Motor neuron (in vitro differentiated cells): ENCODE measurements at places on chromosomes 12 and 14. TPM values are rescaled to one million over a fixed set of nuclear protein-coding genes. Genes with fewer than 3 reads are reported as not detected.
A peak's percentile ranks its signal among the peaks of the same experiment; 100 is the strongest.

- no peak for ATAC-seq
Observed at GRCh38 chr12:65162609-65163008, 6.8 kb upstream of the LEMD3 start.

GRCh38 chr12:16611146-16611545, 5.2 kb upstream of the LMO3 start:
- ATAC-seq = no peak

The TAS2R8 gene
- total RNA-seq = 0.38 TPM in 1 of 2 replicates, not detected in the other

DNA sequence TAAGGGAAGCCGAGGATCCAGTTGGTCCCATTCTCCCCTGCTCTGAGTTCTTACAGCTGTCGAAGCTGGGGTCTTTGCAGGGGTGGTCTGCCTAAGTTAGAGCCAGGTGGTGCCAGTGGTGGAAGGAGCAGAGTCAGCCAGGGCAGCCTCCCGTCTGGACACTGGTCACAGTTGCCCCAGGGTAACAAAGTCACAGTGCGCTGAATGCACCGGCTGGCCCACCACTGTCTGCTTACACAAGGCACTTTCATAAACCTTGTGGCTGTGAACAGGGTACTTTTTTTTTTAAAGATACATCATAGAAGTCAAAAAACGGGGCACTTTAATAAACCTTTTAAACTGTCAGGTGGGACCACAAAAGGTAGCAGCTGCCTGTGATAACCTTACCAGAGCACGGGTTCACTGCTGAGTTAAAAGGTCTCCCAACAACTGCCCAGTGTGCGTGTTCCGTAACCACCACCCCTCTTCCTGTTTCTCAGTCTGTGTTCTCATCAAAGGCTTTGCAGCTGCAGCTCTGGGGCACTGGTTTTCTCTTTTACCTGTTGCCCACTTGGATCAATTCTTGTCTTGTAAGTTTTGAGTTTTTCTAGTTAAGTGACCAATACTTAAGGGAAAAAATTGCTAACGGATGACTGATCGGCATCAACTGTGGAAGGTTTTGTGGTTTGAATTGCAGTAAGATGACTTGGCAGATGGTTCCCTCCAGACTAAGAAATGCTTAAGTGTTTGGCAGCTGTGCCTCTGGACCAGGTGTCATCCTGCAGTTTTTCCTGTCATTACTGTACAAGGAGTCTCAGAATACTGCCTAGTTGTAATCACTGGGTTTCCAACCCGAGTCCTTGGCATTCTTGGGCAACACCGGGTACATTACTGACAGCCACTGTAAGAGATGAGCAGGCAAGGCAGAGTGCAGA, 55.9 kb downstream of the DYNC1H1 start:
- no peak for ATAC-seq

DNA sequence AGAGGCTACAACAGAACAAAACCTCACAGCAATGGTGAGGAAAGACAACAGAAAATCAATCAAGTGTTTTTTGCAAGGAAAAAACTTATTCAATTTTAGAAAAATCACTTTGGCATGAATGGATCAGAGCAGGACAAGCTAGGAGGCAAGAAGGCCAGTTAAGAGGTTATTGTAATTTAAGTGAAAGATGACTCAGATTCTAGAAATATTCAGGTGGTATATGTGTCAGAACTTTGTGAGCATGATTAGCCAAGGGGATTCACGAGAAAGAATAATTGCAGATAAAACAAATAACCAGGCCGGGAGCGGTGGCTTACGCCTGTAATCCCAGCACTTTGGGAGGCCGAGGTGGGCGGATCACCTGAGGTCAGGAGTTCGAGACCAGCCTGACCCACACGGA, 12.7 kb downstream of the GCH1 start:
- ATAC-seq = no peak

The NPAS3 gene
- total RNA-seq = 14.8 and 20.9 TPM in 2 replicates

The MAPK1IP1L gene
- total RNA-seq = 66.9 and 71.1 TPM in 2 replicates

DNA sequence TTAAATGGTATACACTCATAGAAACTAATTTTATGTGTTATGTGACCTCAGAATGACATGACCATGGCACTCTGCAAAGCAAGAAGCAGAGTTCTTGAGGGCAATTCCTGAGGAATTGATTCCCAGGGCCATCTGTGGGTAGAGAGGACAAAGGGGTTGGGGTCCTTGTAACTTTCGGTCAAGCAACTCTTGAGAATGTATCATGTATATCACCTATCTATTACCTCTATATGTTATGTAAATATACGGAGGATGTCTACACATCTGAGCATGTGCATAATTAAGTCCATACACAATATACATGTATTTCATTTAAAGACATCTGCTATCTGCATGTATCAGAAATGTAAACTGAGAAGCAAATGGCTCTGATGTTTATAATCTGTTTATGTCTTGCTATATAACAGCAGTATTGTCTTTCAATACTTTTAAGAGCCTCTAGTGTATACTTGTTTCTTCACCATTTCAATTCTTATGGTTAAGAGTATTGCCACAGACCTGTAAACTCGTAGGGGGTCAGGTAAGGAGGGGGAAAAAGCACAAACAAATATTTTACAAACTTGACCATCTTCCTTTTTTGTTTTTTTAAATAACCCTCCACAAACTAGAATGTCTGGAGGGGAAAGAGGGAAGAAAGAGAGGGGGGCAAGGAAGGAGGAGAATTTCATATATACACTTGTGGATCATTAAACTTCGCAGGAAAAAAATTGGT, 4.5 kb downstream of the FOXA1 start:
- no peak for ATAC-seq

- ATAC-seq = peak; percentile 86
Observed at GRCh38 chr14:103854822-103855733, 7.7 kb upstream of the PPP1R13B start.

DNA sequence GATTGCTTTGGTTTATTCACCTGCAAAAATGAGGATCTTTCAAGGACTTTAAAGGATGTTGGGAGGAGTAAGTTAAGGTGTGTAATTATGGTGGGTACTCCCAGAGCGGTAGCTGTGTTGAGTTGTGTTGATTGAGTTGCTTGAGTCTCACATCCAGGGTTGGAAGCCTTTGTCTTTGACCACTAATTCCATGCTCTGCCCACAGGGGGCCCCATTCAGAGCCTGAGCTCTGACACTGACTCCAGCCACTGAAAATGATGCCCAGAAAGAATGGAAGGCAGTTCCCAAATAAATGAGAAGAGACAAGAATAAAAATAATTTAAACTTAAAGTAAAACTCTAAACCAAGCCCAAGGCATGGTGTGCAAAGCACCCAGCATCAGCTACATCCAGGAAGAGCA, 237.4 kb upstream of the PWP1 start:
- ATAC-seq = no peak
